ENCODE measurements at places on chromosomes 5 and 9. TPM values are rescaled to one million over a fixed set of nuclear protein-coding genes. Genes with fewer than 3 reads are reported as not detected.

The IFNE gene
- total RNA-seq = not detected

DNA sequence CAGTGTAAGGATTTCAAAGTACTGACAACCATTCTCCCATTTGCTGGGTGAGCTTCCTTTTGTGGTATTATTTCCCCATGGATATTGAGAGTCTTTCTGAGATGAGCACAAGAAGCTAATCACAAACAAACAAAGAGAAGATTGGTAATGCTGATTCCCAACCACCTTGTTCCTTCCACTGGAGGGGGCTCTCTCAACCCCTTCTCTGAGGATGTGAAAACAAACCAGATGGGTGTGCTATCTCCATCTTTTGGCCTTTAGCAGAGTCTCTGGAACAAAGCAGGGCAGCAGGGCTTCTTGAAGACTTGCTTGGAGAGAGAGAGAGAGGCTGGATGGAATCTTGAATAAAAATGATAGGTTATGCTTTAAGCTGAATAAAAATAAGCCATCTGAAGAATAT lies 576.7 kb upstream of the ZNF462 start:
- peak; percentile 35 for DNase-seq
- no peak overlapping the region for H3K27ac ChIP-seq

The ROR2 gene
- 36.7 TPM for total RNA-seq

The CFAP77 gene
- 1.5 TPM for total RNA-seq

DNA sequence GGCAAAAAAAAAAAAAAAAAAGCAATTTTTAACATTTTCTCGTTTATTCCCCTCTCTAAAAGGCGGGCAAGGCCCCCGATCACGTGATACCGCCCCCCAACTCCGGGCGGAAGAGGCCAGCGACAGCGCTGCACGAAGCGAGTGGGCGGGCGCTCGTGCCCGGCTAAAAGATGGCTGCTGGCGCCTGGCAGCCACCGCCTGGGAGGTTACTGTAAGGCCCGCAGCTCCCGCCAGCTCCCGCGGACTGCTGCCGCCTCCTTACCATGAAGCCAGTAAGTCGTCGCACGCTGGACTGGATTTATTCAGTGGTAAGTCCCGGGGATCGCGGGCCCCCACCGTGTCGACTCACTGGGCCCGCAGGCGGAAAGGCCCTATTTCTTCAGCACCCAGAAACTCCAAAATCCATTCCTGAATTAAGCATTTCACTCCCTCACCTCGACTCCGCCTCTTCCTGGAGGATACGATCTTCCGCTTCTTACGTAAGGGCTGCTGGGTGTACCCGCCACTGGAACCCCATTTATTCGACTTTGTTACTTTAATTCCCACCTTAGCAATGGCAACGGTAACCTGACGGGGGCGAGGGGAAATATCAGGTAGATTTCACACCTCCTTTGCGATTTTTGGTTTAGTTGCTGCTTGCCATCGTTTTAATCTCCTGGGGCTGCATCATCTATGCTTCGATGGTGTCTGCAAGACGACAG lies at the start of the genes SMIM27 and TOPORS:
SMIM27 (plus strand) TSS at position 156 of the 701 bp plus-strand sequence; CDS start at position 264, 108 bp downstream.
TOPORS (minus strand) TSS at position 415 of the 701 bp plus-strand sequence; CDS start at position 265, 150 bp downstream.
- H3K4me1 ChIP-seq = peaks cover 7% of the 10 kb centered on the region
- H3K4me3 ChIP-seq = peak within 1 kb of the TSS; percentile 82
- no peaks in the 10 kb centered on the region for H3K36me3 ChIP-seq
- DNase-seq = peak; percentile 94
- no peaks in the 10 kb centered on the region for H3K27me3 ChIP-seq

DNA sequence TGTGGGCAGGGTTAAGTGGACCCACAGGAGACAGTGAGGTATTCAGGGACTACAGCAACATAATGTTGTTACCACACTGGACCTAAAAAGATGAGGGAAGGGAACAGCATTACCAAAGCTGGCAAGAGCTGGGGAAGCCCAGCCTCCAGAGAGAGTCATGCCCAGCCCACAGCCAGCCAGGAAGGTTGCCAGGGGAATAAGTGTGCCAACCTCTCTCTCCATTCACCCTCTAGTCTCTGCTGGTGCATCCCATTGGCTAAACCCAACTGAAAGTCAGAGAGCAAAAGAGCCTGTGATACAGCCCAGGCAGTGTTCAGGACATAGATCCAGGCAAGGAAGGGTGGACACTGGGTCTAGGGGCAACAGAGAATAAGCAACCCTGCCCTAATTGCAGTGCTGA lies 35.8 kb upstream of the AFAP1L1 start:
- H3K36me3 ChIP-seq = no peaks in the 10 kb centered on the region
- H3K4me1 ChIP-seq = no peaks in the 10 kb centered on the region
- H3K27ac ChIP-seq = no peak overlapping the region
- no peak overlapping the region for H3K4me3 ChIP-seq
- no peak for DNase-seq

The SPINK7 gene
- not detected for total RNA-seq

DNA sequence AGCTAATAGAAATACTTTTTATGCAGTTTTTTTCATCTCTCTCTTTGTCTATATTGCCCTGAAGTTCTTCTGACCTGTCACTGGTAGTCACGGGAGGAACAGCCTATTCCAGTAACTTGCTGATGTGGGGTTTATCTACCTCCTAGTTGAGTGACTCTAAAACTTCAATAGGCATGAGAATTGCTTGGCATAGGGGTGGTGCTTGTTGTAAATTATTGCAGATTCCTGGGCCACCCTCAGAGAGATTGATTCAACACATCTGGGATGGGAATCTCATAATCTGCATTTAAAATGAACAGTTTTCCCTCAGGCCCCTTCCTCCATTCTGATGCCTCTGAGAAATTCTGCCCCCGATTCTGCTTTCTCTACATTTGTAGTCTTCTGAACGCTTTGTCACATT lies 184.4 kb downstream of the ARHGEF28 start:
- H3K27ac ChIP-seq = no peak overlapping the region
- H3K36me3 ChIP-seq = no peaks in the 10 kb centered on the region
- no peak for DNase-seq
- no peak overlapping the region for H3K4me3 ChIP-seq
- H3K4me1 ChIP-seq = no peaks in the 10 kb centered on the region
- no peaks in the 10 kb centered on the region for H3K27me3 ChIP-seq

Data from cardiac muscle cell (in vitro differentiated cells and primary cell).